ENCODE measurements at places on chromosomes 2 and 18.

- no peak for DNase-seq
Observed at GRCh38 chr2:173229086-173229485, 125.6 kb upstream of the CDCA7 start.

DNA sequence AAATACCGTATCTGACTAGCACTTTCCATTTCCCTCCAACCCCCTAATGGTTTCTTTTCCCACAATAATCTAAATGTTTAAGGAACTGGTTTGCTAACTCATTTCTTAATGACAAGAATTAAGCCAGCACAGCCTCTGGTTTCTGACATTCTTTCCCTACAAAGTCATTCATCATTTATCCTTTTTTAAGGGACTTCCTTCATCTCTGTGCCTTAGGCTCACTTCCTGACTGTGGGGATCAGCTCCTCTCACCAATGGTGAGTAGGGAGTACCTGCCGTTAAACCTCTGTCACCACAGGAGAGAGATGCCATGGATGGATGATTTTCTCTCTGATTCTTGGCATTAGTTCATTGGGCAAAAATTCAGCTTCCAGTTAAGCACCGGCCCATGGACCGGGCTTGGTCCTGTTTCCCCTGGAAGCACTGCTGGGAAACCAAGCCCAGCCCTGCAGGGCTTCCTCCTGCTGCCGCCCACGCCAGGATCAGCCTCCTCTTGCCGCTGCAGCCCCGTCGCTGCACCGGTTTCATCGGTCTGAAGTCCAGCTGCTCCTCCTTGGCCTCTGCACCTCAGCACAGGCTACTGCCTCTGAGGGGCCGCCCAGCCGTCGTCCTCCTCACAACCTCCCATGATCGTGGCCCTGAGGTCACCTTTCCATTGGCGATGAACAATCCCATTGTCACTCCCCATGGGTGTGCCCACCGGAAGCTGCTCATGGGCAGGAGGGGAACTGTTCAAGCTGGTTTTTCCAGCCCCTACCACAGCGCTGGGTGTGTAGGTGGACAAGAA is 64.0 kb upstream of the ZNF516 start:
- DNase-seq: no peak

- DNase-seq: no peak
Observed at GRCh38 chr2:59027320-59027719, 786.2 kb upstream of the FANCL start.

GRCh38 chr2:241988146-241988545 is 118.6 kb downstream of the RTP5 start:
- no peak for DNase-seq

GRCh38 chr2:8929128-8929527 is 74.4 kb downstream of the MBOAT2 start:
- no peak for DNase-seq

DNA sequence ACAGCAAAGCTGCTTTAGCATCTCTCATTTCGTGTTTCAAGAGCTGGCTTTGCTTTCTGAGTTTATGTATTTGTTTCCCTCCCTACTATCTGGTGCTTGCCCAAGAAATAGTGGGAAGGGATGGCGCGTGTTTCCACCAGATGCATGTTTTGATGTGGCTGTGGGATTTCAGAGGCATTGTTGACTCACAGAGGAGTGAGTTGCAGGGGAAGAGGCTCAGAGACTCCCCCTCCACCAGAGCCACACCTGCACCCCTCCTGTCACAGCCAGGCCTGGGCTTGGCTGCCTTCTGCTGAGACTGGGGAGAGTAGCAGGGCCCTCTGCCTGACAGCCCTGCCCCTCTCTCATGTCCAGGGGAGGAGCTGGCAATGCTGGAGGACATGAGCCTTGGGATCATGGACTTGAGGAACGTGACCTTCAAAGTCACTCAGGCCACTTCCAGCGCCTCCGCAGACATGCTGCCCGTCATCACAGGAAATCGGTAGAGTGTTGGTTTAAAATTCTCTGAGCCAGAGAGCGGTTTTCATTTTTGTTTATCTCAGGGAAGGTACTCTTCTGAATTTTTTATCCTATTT is 42.9 kb downstream of the COA5 start:
- DNase-seq: no peak

- DNase-seq: no peak
Observed at GRCh38 chr18:34567857-34568256, 142.2 kb upstream of the DTNA start.

DNA sequence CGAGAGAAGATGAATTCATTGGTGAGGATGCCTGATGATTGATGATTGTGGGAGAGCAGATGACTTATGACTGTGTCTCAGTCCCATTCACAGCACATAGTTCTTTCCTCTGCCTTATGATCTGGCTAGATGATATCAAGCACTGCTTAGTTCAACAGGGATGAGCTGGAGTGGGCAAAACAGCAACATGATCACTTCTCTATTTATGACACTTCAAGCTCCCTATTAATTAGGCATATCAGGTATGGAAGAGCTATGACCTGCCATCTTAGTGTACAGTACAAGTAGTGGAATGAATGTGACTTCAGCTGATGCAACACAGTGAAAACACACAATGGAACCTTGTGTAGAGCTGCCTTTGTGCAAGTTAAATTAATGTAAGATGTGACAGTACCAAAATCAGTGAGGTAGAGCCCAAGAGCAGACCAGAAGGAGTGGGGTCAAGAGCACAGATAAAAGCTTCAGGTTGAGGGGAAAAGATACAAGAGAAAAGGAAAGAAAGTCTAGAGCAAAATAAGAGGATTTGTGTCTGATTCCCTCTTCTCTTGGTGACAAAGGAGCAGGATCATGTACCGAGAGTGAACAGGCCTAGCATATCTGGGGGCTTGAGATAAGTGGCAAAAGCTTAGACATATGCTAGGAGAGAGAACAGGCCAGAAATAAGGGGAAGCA is 93.0 kb upstream of the MYO3B start:
- no peak for DNase-seq

DNA sequence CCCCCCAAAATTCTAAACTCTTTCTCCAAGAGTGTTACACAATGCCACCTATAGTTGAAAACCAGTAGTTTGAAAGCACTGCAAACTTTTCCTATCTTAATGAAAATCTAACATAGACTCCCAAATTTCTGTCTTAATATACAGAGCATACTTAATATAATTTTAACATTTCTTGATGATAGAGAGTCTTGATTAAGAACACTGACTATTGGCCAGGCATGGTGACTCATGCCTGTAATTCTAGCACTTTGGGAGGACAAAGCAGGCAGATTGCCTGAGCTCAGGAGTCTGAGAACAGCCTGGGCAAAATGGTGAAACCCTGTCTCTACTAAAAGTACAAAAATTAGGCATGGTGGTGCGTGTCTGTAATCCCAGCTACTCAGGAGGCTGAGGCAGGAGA is 34.2 kb downstream of the ASXL2 start:
- no peak for DNase-seq

GRCh38 chr18:21684731-21685130 is 19.8 kb downstream of the ABHD3 start:
- DNase-seq: no peak

DNA sequence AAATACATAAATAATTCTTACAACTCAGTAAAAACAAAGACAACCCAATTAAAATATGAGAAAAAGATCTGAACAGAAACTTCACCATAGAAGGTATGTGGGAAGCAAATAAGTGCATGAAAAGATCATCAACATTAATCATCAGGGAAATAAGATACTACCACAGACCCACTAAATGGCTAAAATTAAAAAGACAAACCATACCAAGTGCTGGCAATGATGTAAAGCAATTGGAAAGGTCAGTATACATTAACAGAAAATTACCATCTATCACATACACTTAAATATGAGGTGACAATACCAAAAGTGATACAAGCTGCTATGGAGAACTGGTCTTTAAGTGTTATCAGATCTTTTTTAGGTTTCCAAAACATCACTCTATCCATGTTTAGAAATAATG is 44.7 kb downstream of the TTR start:
- DNase-seq: no peak

DNA sequence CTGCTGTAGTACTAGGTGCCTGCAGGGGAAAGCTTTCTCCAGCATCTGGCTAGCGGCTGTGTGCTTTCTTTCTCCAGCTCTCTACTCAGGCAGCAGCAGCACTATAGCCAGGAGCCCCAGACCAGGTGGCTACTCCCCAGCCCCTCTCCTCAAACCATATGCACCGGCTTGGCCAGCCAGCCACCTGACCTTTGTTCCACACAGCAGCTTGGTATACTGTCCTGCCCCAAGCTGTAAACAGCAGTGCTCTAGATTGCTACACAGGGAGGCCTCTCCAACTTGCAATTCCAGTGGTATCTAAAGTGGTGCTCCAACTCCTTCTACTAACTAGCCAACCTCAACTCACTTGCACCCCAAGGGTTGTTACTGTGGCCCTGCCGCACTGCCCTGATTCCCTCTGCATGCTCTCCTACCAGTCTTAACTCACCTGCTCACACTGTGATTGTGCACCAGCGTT is 19.6 kb downstream of the LDAH start:
- DNase-seq: no peak

- no peak for DNase-seq
Observed at GRCh38 chr2:192073878-192074277, 120.9 kb downstream of the TMEFF2 start.
